ENCODE measurements at places on chromosomes 2 and 18.

DNA sequence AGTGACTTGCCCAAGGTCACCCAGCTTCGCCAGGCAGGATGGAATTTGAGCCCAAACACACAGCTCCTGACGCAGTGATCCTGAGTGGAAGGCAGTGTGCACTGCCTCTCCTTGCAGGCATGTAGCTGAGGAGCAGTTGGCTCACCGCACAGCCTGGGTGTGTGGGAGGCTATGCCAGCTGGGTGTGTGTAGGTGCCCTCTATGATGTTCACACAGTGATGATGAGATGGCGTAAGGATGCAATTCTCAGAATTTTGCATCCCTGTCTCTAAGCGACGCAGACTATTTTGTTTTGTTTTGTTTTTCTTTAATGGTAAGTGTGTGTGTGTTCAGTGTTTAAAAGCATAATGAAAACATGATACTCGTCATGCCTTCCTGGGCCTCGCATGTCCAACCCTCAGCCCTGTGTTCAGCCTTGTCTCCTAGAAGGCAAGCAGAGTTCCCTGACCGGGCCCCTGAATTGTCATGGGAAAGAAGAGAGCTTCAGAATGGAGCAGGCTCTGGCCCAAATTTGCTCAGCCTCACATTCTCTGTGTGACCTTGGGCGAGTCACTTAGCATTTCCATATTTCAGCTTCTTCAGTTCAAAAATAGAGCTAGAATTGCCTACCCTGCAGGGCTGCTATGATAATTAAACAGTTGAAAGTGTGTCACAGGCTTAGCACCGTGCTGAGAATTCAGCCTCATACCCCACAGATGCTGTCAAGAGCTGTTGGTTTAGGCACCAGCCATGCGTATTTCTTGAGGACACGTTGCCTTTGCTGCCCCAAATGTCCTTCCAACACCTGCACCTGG is 603.6 kb upstream of the RAB6C start:
- no peak for DNase-seq

DNA sequence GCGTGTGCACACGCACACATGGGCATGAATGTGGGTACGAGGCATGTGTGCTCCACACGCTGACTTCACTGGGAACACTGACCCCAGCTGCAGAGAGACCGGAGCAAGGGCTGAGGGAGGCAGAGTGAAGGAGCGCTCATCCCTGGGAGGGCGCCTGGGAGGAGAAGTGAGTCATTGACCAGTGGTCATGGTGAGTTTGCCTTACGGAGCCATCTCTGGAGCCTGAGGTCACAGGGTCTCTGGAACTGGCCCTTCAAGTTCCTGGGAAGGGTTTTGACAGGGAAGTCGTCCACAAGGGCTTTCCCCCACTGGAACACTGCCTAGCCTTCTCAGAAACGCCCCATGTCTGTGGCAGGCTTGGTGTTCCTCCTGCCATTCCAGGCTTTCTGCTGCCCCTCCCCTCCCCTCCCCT is 14.3 kb upstream of the TMEM185B start:
- no peak for DNase-seq

DNA sequence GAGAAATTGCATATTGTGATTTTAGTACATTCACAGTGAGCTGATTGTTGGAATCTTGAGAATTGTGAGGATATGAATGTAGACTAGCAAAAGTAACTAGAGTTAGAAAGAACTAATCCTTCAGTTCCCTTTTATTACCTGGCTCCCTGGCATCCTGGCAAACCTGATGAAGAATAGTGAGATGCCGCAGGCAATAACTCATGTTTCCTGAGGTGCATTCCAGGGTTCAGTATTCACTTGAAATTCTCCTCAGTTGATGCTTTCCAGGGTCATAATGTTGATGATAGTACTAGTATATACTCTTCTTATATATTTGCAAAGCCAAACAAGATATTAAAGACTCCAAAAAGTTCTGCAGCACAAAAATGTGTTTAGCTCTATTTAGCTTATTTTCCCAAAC is 432.1 kb upstream of the CELF4 start:
- no peak for DNase-seq

GRCh38 chr2:237885931-237886684 is 26.7 kb downstream of the RAMP1 start:
- DNase-seq, result no peak

DNA sequence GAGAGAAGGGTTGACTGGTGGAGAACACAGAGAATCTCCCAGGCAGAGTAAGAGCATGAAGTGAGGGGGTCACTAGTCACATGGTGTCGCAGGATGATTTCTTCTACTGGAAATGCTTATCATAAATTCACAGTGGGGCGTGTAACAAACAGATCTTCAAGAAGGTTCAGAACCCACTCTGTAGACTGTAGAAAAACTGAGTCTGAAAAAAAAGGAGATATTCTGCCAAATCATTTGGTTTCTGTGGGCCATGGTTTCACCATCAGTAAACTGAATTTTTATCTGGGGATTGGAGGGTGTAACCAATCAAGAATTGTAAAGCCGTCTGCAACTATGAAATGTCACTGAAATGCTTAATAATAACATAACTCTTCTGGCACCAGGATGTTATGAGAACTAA is 15.0 kb downstream of the TPGS2 start:
- DNase-seq, result no peak

- no peak for DNase-seq
These were observed 16.7 kb downstream of the WIPF1 start for GRCh38 chr2:174580951-174581350.

GRCh38 chr18:55488473-55488872 is 99.5 kb downstream of the TCF4 start:
- no peak for DNase-seq

DNA sequence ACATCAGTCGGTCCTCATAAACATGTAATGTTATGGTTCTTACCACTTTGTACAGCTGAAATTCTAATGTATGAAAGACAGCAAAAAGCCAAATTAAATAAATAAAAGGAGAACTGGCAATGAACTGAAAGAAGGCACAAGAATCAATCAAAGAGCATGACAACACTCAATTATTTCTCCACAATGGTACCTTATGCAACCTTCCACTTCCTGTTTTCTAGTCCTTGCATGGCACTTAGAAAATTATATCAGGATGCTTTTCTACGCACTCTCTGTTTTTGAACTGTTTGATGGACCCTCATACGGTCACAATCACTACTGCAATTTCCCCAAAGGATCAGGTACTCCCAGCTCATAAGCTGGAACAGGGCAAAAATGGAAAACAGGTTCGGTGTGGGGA is 81.6 kb downstream of the EPB41L3 start:
- no peak for DNase-seq

- no peak for DNase-seq
These were observed 5.2 kb upstream of the RSAD2 start for GRCh38 chr2:6872394-6872793.

- DNase-seq, result no peak
These were observed 183.8 kb downstream of the DYM start for GRCh38 chr18:49276680-49277079.

GRCh38 chr2:207467716-207468347 is 61.9 kb upstream of the CREB1 start:
- DNase-seq, result no peak

GRCh38 chr2:75655861-75656260 is 9.3 kb downstream of the MRPL19 start:
- no peak for DNase-seq

DNA sequence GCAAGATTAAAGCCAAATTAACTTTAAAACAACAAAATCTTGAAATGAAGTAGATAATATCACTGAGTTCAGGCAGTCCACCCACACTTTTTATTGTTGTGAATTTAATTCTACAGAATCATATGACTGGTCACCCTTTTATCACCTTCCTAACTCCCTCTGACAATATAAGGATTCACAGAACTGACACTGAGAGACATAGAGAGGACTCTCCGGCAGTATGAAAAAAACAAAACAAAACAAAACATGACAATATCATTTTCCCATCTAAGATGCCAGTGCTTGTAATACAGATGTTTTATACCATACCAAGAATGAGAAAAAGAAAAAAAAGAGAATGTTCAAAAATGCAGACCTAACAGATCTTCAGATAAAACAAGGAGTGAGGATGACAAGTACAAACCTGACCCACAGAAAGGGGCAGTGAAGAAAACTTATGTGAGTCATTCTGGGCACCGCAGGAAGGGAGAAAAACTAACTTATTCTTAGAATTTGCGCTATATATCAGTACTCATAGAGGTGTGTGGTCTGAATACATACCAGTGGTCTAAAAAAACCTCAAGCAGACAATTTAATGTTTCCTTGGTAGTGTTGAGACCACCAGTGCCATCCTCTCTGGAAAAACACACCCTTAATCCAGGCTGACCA is 136.6 kb downstream of the ZAP70 start:
- DNase-seq, result no peak

GRCh38 chr2:12928197-12928774 is 211.6 kb downstream of the TRIB2 start:
- DNase-seq, result no peak

GRCh38 chr2:219547621-219548020 is 3.8 kb downstream of the TMEM198 start:
- no peak for DNase-seq

DNA sequence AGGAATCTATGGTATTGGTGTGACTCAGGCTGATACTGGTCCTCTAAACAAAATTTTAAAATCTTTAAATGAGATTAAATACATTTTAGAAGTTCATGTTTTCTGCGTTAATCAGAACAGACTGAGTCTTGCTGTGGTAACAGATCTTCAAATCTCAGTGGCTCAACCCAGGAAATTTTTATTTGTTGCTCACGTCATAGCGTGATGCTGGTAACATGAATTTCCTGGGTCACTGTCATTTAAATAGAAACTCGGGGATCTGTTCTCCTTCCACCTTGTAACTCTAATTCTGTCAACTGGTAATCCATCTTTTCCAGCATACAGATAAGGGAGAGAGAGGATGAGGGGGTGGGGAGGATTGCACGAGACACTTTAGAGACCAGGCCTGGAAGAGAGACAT is 90.0 kb downstream of the CDC42EP3 start:
- DNase-seq, result no peak

- DNase-seq, result no peak
These were observed 40.8 kb downstream of the RNF152 start for GRCh38 chr18:61851940-61852451.

GRCh38 chr2:220315098-220315823 is 687.8 kb downstream of the SLC4A3 start:
- DNase-seq, result no peak

- DNase-seq, result no peak
These were observed 165.7 kb upstream of the SLC14A2 start for GRCh38 chr18:45449418-45450227.

- DNase-seq, result no peak
These were observed 15.4 kb downstream of the C2orf81 start for GRCh38 chr2:74406035-74406434.

GRCh38 chr2:195531754-195532153 is 125.3 kb upstream of the SLC39A10 start:
- no peak for DNase-seq

- DNase-seq, result no peak
These were observed 50.9 kb upstream of the BIN1 start for GRCh38 chr2:127157651-127158485.

DNA sequence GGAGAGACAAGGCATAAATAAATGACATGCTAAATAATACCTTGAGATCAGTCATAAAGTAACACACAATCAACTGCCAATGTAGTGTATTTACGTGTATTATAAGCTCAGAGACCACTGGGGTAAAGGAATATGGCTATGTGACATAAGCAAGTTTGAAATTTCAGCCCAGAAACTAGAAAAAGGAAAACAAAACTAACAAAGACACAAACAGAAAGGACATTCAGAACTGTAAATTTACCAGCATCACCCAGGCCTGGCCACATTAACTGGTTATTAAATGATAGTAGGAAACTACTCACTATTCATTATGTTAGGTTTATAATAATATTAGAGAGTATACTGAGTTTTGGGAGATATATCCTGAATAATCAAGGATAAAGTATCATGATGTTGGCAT is 98.8 kb downstream of the METTL8 start:
- DNase-seq, result no peak

GRCh38 chr18:23733895-23734294 is 44.6 kb downstream of the LAMA3 start:
- DNase-seq, result no peak

- DNase-seq, result no peak
These were observed 472.5 kb upstream of the PIK3C3 start for GRCh38 chr18:41482501-41482900.

- DNase-seq, result no peak
These were observed 86.6 kb upstream of the EPC2 start for GRCh38 chr2:148557844-148558436.

DNA sequence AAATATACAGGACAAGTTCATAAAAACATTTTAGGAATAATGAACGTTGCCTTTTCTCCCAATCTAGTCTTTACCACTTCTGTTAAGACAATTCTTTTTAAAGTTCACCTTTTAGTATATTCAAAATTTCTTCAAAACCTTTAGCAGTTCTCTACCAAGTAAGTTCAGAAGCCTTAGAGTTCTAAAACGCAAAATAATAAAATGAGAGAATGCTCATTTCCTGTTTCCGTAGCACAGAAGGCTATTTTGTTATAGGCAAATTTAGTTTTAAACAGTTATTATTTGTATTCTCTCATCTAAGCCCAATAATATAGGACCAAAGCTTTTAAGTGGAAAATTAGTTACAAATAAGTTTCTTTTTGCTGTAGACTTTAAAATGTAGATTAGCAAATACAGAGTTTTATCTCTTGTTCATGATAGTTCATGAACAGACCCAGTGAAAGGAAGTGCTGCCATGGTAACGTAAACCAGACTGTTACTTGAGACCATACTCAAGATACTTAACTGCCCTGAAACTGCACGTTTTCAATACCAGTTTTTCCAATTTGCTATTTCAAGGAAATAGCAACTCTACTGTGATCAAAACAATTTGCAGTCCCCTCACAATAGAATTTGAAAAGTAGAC is 173.1 kb upstream of the STON1 start:
- DNase-seq, result no peak

DNA sequence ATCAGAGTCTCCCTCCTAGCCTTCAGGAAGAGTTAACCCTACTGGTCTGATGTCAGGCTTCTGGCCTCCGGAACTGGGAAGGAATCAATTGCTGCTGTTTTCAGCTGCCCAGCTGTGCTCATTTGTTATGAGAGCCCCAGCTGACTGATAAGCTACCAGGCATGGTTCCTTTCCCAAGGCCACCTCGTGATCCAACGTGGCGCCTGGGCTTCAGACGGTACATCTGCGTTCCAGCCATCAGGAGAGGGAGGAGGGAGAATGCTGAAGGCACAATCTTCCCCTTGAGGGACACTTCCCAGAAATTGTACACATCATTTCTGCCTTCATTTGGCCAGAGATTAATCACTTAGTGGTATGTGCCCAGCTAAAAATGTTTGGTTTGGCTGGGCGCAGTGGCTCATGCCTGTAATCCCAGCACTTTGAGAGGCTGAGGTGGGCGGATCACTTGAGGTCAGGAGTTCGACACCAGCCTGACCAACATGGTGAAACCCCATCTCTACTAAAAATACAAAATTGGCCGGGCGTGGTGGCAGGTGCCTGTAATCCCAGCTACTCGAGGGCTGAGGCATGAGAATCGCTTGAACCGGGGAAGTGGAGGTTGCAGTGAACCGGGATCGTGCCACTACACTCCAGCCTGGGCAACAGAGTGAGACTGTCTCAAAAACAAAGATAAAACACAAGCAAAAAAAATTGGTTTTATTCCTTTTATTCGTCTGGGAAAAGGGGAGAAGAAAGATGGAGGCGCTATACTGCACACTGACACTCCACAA is 10.5 kb upstream of the ARMC9 start:
- no peak for DNase-seq
